ENCODE measurements at places on chromosomes 4 and X. TPM values are rescaled to one million over a fixed set of nuclear protein-coding genes. Genes with fewer than 3 reads are reported as not detected.
A peak's percentile ranks its signal among the peaks of the same experiment; 100 is the strongest.

GRCh38 chr4:57219431-57219830 is 109.2 kb upstream of the IGFBP7 start:
- H3K27me3 ChIP-seq: no peaks in the 10 kb centered on the region
- H3K4me3 ChIP-seq: no peak overlapping the region
- DNase-seq: no peak

DNA sequence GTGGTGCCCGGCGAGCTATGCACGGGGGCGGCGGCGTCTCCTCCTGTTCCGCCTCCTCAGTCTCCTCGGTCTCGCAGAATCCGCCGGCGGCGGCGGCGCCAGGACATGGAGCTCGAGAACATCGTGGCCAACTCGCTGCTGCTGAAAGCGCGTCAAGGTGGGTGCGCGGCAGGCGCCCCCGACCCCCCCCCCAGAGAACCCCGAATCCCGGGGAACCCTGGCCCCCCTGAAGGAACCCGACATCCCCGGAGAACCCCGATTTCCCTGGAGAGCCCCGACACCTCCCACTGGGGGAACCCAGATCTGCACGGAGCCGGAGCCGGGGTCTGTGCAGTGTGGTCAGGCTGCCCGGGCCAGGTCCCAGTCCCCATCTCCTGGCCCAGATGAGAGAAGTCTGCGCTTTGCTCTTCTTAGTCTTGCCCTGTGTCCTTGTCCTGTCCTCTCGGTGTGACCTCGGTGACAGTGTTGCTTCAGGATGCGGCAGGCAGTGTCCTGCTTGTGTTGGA is 648 bp downstream of the GRK4 start:
- no peak for DNase-seq
- no peaks in the 10 kb centered on the region for H3K27me3 ChIP-seq
- H3K4me1 ChIP-seq: peaks cover 23% of the 10 kb centered on the region
- peak overlapping the region; percentile 94 for H3K27ac ChIP-seq
- peak overlapping the region; percentile 78 for H3K4me3 ChIP-seq
- H3K36me3 ChIP-seq: no peaks in the 10 kb centered on the region

DNA sequence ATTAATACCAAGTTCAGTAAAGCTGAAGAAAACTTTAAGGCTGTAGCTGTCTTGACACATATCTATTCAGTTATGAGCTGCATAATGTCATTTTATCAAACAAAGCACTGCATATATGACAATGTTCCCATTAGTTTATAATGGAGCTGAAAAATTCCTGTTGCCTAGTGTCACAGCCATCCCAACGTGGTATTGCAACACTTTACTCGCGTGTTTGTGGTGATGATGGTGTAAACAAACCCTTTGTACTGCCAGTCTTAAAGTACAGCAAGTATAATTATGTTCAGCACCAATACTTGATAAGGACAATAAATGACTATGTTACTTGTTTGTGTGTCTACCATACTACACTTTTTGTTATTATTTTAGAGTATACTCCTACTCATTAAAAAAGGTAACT is 1415.6 kb upstream of the PCDH7 start:
- no peaks in the 10 kb centered on the region for H3K27me3 ChIP-seq
- H3K4me1 ChIP-seq: no peaks in the 10 kb centered on the region
- H3K36me3 ChIP-seq: no peaks in the 10 kb centered on the region
- H3K27ac ChIP-seq: no peak overlapping the region

DNA sequence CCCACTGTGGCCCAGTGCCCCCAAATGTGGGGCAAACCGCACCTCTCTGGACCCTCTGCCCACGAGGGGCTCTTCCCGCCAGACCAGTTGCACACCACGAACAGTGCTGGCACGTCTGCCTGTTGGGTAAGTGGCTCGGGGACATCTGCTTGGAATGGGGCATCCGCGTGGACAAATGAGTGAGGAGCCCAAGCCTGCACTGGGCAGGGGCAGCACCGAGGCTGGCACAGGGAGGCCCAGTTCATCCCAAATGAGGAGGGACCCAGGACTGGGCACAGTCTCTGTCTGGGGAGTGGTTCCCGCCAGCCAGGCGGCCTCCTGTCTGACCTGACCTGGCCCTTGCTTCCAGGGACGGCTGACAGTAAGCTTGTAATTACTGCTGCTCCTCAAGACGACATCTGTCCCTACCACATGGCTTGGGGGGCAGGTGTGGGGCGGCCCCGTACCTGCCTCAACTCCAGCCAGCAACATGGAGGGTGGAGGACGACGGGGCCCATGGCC is 3.2 kb downstream of the SPON2 start:
- no peak overlapping the region for H3K4me3 ChIP-seq
- H3K27me3 ChIP-seq: peaks cover 9% of the 10 kb centered on the region
- H3K27ac ChIP-seq: no peak overlapping the region
- H3K36me3 ChIP-seq: no peaks in the 10 kb centered on the region
- no peak for DNase-seq

- no peak overlapping the region for H3K27ac ChIP-seq
- H3K27me3 ChIP-seq: no peaks in the 10 kb centered on the region
- no peak overlapping the region for H3K4me3 ChIP-seq
Measured at GRCh38 chr4:95417531-95417930, 131.2 kb downstream of the UNC5C start.

DNA sequence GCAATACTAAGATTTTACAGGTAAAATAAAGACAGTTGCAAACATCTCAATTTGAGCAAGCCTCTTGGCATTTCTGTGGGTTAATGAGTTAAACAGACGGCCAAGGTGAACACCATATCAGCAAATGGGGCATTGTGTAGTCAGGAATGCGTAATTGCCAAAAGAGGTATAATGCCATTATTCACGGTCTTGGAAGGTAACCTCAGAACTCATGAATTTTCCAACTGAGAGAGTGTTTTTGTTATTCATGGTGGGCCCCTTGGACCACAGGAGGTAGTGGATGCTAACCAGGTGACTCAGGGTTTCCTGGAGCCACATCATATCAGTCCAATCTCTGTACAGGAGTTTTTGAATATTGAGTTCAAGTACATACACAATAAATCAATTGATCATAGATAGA is 368.0 kb upstream of the TECRL start:
- no peaks in the 10 kb centered on the region for H3K27me3 ChIP-seq
- no peaks in the 10 kb centered on the region for H3K4me1 ChIP-seq
- H3K36me3 ChIP-seq: no peaks in the 10 kb centered on the region
- no peak overlapping the region for H3K27ac ChIP-seq

GRCh38 chr4:6264225-6264540 is 5.5 kb upstream of the WFS1 start:
- H3K27ac ChIP-seq: no peak overlapping the region
- no peak overlapping the region for H3K4me3 ChIP-seq
- DNase-seq: no peak
- H3K36me3 ChIP-seq: no peaks in the 10 kb centered on the region
- no peaks in the 10 kb centered on the region for H3K27me3 ChIP-seq

DNA sequence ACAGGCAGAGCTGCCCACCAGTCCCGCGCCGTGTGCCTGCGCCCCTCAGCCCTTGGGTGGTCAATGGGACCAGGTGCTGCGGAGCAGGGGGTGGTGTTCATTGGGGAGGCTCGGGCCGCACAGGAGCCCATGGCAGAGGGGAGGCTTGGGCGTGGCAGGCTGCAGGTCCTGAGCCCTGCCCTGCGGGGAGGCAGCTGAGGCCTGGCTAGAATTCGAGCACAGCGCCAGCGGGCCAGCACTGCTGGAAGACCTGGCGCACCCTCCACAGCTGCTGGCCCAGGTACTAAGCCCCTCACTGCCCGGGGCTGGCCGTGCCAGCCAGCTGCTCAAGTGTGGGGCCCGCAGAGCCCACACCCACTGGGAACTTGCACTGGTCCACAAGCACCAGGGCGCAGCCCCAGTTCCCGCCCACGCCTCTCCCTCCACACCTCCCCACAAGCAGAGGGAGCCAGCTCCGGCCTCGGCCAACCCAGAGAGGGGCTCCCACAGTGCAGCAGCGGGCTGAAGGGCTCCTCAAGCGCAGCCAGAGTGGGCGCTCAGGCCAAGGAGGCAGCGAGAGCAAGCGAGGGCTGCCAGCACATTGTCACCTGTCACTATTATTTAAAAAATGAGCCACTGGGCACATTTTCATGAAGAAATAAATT is 645.8 kb downstream of the CENPC start:
- H3K27me3 ChIP-seq: no peaks in the 10 kb centered on the region
- no peak overlapping the region for H3K27ac ChIP-seq
- no peak overlapping the region for H3K4me3 ChIP-seq
- no peaks in the 10 kb centered on the region for H3K4me1 ChIP-seq

GRCh38 chr4:155639704-155640523 is 26.7 kb upstream of the GUCY1A1 start:
- DNase-seq: no peak
- no peak overlapping the region for H3K4me3 ChIP-seq
- no peaks in the 10 kb centered on the region for H3K27me3 ChIP-seq
- no peak overlapping the region for H3K27ac ChIP-seq
- no peaks in the 10 kb centered on the region for H3K36me3 ChIP-seq

DNA sequence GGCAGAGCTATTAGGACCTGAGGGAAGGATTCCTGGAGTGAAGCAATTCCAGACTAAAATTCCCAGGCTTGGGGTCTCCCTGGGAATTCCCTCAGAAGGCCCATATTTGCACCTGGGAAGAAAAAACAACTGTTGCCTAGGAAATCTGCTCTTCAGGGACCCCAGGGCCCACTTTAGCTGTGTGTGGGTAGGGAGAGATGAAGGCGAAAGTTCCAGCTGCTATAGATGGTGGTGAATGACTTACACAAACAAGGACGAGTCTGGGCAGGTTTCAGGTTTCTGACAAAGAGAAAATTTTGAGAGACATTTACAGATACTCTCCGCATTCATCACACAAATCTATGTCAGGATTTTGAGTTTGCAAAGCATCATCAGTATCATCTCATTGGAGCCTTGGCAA is 126.1 kb downstream of the GPC3 start:
- no peaks in the 10 kb centered on the region for H3K36me3 ChIP-seq
- DNase-seq: no peak
- H3K27ac ChIP-seq: no peak overlapping the region
- H3K4me3 ChIP-seq: no peak overlapping the region
- H3K4me1 ChIP-seq: no peaks in the 10 kb centered on the region
- no peaks in the 10 kb centered on the region for H3K27me3 ChIP-seq

DNA sequence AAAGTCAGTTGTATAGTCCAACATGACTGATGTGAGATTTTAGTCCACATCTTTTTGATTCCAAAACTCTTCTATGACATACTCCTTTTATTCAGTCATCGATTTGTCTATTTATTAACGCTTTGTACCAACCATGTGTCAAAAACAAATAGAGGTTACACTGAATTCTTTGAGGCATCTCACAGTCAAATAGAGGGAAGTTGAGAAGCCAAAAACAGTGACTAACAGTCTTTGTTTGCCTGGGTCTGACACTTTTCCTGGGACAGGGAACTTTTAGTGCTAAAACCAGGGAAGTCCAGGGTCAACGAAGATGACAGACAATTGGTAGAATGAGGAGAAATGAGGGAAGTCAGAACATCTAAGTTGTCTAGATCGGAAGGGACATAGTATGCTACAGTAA is 169.9 kb upstream of the HS3ST1 start:
- no peak overlapping the region for H3K4me3 ChIP-seq
- H3K4me1 ChIP-seq: no peaks in the 10 kb centered on the region
- no peaks in the 10 kb centered on the region for H3K36me3 ChIP-seq
- no peak overlapping the region for H3K27ac ChIP-seq
- no peak for DNase-seq

DNA sequence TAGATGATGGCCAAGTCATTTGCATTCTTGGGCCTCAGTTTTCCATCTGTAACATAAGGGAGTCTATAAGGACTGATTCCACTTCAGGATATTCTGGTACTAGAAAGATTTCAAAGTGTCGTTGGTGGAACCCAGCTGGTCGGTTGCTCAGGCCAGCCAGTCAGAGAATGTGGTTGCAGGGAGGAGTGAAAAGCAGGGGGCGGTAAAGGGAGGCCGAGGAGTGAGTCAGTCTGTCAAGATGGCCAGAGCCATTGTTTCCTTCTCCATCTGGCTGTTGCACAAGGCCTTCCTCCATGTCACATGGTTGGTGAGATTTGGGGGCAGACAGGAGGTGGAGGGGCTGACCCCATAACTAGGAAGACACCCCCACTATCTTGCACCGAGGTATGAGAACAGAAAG is 38.2 kb downstream of the STARD8 start:
- H3K27ac ChIP-seq: peak overlapping the region; percentile 57
- no peak overlapping the region for H3K4me3 ChIP-seq
- no peaks in the 10 kb centered on the region for H3K4me1 ChIP-seq
- no peak for DNase-seq
- H3K27me3 ChIP-seq: no peaks in the 10 kb centered on the region

DNA sequence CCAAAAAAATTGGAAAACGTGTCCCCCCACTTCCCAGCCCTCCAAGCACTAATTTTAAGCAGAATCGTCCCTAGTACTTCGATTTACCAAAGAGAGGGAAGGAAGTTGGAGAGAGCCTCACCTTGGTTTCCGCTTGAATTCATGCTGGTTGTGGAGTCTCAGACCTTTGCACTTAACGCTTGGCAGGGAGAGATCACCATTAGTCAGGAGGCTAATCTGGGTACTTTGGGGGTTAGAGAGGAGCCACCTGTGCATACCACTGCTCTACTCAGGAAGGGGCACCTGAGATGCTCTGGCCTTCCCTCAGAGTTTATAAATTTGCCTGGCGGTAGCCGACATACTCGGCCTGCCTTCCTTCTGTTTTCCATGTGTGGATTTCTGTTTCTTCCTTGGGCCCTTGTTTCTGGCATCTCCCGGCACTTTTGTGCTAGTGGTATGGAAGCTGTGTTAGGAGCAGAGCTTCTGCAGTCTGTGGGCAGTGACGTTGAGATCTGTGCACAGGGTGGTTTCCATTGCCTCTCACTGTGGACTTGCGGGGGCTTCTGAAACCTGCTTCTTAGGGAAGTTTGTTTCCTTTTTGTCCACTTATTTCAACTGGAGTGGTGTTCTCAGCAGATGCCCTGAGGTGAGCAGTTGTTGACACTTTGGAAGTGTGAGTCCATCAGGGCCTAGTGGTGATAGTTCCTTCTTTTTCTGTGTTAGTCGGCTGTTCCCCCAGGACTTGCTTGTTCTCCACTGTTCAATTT is 104.2 kb downstream of the TMEM131L start:
- DNase-seq: no peak
- no peaks in the 10 kb centered on the region for H3K27me3 ChIP-seq
- peaks cover 84% of the 10 kb centered on the region for H3K4me1 ChIP-seq

GRCh38 chrX:14598330-14598729 is 69.0 kb downstream of the GLRA2 start:
- DNase-seq: no peak
- no peaks in the 10 kb centered on the region for H3K36me3 ChIP-seq
- H3K27me3 ChIP-seq: no peaks in the 10 kb centered on the region
- H3K4me3 ChIP-seq: no peak overlapping the region
- no peaks in the 10 kb centered on the region for H3K4me1 ChIP-seq

DNA sequence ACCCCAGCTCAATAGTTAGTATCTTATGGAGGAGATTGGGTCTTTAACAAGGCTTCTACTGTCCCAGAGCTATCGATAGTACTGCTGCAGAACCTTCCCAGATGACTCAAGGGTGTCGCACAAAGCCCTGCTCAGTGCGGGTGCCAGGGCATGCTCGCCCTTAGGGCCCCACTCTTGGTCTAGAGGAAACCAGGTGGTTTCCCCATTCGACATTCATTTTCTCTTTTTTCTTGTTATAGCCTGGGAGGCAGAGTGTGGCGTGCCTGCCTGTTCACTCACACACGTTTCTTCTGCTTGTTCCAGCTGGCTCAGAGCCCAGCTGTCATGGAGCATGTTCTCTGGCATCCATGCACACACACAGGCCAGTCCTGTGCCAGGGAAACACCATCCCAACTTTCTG is 144.5 kb downstream of the SMIM20 start:
- no peak overlapping the region for H3K4me3 ChIP-seq
- H3K36me3 ChIP-seq: no peaks in the 10 kb centered on the region
- DNase-seq: no peak
- no peaks in the 10 kb centered on the region for H3K27me3 ChIP-seq
- no peak overlapping the region for H3K27ac ChIP-seq

HSD17B13 gene
- total RNA-seq: 0.16 TPM

HTR2C gene
- not detected for total RNA-seq

SH3BP2 gene
- total RNA-seq: 21.5 TPM

PPP1R2C gene
- total RNA-seq: not detected
